ENCODE measurements at places on chromosomes 3 and 15.

GRCh38 chr15:26013981-26014380 is 150.9 kb upstream of the ATP10A start:
- no peak for DNase-seq

GRCh38 chr3:196662711-196663571 is 23.4 kb downstream of the NRROS start:
- DNase-seq = no peak

DNA sequence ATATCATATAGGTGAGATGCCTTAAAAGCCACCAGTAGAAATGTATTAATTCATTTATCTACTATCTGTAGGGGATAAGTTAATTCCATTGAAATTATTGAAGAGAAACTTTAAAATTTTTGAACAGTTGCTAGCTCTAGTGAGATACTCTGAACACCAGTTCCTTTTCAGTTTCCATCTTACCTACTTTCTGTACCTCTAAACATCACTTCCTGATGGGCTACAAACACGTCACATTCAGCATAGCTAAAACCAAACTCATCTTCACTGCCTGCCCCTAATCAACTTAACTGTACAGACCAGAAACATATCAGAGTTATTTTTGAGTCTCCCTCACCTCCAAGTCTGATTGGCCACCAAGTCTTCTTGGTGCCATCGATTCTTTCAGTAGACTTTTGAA is 88.9 kb downstream of the FEZF2 start:
- no peak for DNase-seq

- no peak for DNase-seq
These were observed 37.5 kb upstream of the FSTL1 start for GRCh38 chr3:120488296-120488695.

- no peak for DNase-seq
These were observed 36.9 kb downstream of the GALNT15 start for GRCh38 chr3:16211176-16211904.

GRCh38 chr15:70518201-70519003 is 245.0 kb downstream of the UACA start:
- no peak for DNase-seq

GRCh38 chr15:31083370-31083780 is 18.1 kb downstream of the TRPM1 start:
- DNase-seq = no peak

Data from stimulated activated CD4-positive, alpha-beta T cell treated with anti-CD3 and anti-CD28 coated beads, Interleukin-15, amount 100 ng/mL, for 48 hours (primary cell).